ENCODE measurements at places on chromosomes 7 and 10. TPM values are rescaled to one million over a fixed set of nuclear protein-coding genes. Genes with fewer than 3 reads are reported as not detected.

Gene SH2D4B
- 0.12 TPM for total RNA-seq

Gene CPEB3
- 8.0 TPM for total RNA-seq

Gene ITPRID1
- not detected for total RNA-seq

Gene INHBA
- not detected for total RNA-seq

Gene ACSM6
- not detected for total RNA-seq

Gene SPDYE6
- total RNA-seq = not detected

Gene ERVW-1
- total RNA-seq = not detected

Gene TMEM178B
- 49.8 TPM for total RNA-seq

Gene AP5Z1
- 49.8 TPM for total RNA-seq

Gene LIPF
- total RNA-seq = not detected
